ENCODE measurements at places on chromosomes 13 and 19.

GRCh38 chr13:60448907-60449510, 52.0 kb downstream of the TDRD3 start:
- peak; percentile 33 for DNase-seq

- peak; percentile 80 for DNase-seq
Measured at GRCh38 chr19:54114340-54115108, 933 bp downstream of the TFPT start.

DNA sequence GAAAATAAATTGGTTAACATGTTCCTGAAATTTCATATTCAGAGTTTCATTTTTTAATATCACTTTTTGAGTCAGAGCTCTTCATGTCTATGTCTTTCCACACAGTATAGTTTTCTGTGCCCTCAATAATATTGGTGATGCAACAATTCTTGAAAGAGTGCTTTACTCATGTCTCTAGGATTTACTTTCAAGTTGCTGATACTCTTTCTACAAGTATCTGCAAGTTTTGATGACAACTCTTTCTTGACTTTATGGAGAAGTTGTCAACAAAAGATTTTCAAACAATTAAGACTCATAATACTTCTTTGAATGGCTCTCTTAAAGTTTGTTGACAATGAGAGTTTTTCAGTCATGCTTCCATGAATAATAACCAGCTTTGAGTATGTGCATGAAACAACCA, 561.7 kb downstream of the DIAPH3 start:
- no peak for DNase-seq

GRCh38 chr13:33764716-33765115, 53.2 kb upstream of the RFC3 start:
- no peak for DNase-seq

- peak; percentile 78 for DNase-seq
Measured at GRCh38 chr13:110916301-110917142, 1.7 kb upstream of the ANKRD10 start.

DNA sequence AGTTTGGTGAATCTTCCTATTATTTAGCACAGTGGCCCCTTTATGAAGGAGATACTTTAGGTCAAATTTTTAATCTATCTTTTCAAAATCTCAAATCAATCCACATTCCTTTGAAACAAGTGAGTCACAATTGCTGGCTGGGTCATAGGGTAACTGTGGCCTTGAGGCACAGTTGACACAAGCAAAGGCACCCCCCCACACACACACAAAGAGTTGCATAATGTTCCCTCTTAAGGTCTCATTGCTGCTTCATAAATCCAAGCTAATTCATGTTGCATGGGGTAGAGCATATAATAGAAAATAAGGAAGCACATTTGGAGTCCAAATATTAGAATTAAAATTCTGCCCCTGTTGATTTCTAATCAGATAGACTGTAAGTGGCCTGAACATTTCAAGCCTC, 171.5 kb downstream of the DLEU7 start:
- peak; percentile 76 for DNase-seq

DNA sequence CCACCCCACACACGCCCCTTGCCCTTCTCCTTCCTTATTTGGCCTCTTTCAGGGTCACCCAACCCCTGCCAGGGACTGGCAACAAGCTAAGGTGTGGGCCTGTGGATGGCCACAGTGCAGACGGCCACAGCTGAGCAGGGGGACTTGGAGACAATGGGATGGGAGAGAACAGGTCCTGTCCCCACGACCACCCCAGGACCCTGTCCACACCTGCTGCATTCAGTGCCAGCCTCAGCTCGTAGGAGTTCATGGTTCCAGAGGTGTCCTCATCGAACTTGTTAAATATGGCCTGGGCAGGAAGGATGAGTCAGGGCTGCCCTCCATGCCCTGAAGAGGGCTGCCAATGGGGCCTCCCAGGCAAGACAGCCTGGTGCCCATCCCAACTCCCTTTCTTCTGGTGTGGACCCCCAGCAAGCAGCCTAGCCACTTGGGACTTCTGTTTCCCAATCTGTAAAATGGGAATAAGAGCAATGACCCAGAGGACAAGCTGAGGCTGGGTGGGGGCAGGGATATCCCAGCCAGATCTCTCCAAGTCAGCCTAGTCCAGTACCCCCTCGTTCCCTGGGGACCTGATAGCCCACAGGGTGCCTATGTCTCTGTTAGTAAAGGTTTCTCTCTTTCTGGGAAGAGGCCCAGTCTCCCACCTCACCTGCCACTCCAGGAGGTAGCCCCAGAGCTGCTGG, 10.6 kb downstream of the CAPN12 start:
- DNase-seq, result no peak

DNA sequence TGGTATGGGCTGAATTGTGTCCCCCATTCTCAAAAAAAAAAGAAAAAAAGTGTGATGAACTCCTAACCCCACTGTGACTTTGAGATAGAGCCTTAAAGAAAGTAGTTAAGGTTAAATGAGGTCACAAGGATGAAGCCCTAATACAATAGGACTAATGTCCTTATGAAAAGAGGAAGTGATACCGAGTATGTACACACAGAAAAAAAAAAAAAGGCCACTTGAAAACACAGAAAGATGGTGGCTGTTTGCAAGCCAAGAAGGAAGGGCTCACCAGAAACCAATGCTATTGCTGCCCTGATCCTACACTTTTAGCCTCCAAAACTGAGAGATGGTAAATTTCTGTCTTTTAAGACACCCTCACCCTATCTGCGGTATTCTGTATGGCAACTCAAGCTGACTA, 955.6 kb downstream of the PCDH17 start:
- peak; percentile 71 for DNase-seq

- no peak for DNase-seq
Measured at GRCh38 chr19:45095496-45096413, 2.8 kb downstream of the PPP1R37 start.

DNA sequence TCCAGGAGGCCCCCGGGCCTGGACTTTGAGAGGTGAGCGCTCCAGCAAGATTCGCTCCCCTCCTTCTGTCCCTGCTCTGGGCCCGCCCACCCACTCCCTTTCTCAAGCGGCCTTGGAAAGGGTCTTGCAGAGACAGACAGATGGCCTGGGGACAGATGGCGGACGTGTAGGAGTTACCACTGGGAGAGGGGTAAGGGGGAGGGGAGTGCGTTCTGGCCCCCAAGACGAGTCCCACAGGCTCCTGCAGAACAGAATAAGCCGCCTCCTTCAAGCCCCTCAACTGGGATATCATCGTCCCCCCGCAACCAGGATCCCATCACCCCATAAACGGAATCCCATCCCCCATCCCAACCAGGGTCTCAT, 3.6 kb upstream of the TNFAIP8L1 start:
- DNase-seq, result no peak

- no peak for DNase-seq
Measured at GRCh38 chr13:102289606-102290005, 112.2 kb downstream of the FGF14 start.

DNA sequence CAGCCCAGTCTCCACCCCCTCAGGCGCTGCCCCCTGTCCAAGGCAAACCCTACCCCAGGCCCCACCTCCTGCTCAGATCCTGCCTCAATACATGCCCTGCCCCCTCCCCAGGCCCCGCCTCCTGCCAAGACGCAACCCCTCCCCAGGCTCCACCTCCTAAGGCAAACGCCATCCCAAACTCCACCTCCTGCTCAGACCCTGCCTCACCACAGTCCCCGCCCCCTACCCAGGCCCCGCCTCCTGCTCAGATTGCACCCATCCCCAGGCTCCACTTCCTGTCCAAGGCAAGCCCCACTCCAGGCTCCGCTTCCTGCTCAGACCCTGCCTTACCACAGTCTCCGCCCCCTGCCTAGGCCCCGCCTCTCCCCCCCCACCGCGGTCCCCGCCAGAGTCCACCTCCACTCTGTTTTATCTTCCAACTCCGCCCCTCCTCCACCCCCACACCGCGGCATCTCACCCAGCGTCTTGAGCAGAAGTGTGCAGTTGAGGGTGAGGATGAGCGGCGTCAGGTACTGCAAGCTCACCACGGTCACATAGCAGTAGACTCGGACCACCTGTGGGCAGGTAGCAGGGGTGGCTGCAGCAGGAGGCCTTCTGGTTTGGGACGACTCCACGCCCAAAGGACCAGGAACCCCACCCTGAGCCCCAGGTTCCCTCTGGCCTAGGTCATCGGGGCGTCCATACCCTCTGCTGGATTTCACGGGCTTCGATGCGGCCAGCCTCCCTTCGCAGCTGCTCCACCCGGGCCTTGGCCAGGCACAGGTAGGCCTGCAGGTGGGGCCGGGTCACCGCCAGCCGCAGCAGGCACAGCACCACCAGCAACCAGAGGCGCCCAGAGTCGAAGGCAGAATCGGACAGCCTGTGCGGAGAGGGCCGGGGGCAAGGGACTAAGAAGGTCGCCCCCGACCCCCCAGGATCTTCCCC, 17.7 kb downstream of the TMEM161A start:
- DNase-seq, result no peak

DNA sequence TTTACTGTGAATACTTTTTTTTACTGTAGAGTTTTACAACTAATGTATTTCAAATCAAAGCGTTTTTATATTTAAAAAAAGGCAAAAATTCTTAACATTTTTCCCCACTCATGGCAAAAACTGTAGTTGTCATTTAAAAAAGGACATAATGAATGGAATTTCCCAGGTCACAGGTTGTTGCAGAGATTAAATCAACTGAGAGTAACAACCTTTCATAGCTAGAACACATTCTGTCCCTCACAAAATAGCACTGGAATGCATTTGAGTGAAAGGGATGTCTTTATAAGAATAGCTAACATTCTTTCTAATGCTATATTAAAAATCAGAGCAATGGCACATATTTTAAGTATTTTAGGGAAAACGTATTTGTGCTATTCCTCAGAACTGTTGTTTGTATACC, 1393.3 kb upstream of the ATXN8OS start:
- DNase-seq, result no peak

- no peak for DNase-seq
Measured at GRCh38 chr13:71681901-71682613, 184.9 kb downstream of the DACH1 start.

DNA sequence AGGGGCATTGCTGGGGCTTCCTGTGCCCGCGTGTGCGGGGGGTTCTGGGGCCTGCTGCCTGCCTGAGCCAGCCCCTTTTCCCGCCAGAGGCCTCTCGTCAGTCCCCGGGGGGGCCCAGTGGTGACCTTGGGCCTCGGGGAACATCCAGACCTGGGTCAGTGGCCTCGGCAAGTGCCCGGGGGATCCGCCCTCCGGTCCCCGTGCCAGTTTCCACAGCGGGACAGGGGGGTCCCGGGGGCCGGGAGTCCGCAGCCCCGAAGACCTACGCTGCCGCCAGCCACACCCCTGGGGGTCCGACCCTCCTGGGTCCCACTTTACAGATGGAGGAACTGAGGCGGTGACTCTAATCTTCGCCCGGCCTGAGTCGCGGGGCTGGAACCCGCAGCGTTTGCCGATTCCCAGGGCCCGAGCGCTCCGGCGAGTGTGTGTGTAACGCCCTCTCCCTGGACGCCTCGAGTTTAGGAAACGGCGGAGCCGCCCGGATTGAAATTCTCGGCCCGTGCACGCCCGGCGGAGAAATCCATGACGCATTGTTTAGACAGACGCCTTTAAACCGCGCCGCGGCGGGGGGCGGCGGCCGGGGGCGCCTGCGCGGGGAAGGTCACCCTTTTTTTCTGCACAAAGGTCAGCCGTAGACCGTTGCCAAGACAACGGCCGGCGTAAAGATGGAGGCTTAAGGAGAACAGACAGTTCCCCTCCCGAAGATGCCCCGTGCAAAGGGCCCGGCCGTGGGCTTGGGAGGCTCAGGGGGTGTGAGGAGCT, 39.3 kb downstream of the EFNA2 start:
- DNase-seq, result peak; percentile 43

GRCh38 chr19:15268192-15268927, 36.1 kb upstream of the EPHX3 start:
- no peak for DNase-seq

- peak; percentile 43 for DNase-seq
Measured at GRCh38 chr19:45499196-45500180, 1.2 kb downstream of the PPM1N start.

GRCh38 chr19:840519-841206, at the start of gene PRTN3:
Gene PRTN3 (plus strand): TSS chr19:840999. CDS start chr19:841009, 10 bp downstream.
- peak; percentile 64 for DNase-seq

DNA sequence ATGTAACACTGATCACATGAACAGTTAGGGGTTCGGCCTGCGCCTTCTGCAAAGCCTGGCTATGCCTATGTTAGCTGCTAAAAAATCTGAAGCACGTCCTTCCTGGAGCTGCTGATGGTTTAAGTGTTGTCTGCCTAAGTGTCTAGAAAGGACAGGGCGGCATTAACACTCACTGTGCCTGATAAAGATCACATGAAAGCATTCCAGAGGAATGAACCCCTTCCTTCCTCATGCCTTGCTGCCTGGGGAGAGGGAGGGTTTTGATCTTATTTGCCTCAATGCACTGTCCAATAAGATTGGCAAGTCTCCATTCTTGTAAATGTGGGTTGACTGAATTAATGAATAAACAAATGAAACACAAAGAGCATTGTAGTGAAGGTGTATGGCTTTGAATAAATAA, 5.2 kb downstream of the DOCK9 start:
- DNase-seq, result no peak

GRCh38 chr19:46265217-46265828, 31.5 kb upstream of the HIF3A start:
- DNase-seq, result peak; percentile 74

- no peak for DNase-seq
Measured at GRCh38 chr19:33124207-33125098, 7.5 kb upstream of the WDR88 start.

GRCh38 chr13:48727241-48728011, 73.7 kb downstream of the CYSLTR2 start:
- no peak for DNase-seq

DNA sequence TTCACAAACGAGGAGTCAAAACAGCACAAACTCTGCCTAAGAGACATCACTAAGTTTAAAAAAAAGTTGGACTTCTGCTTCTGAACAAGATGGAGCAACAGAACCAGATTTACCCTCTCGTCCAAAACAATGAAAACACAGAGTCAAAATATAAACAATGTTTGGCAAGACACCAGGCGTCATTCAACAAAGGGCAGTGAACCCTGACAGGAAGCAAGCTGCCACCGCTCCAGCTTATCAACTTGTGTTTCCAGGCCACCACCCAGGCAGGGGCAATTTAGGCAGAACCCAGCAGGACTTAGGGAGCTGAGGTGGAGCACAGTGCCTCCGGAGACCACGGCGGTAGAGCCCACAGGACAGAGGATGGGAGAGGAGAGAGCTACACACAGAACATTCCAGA, 8.6 kb upstream of the NAPA start:
- no peak for DNase-seq

GRCh38 chr13:106630162-106630561, 62.2 kb upstream of the ARGLU1 start:
- DNase-seq, result no peak

DNA sequence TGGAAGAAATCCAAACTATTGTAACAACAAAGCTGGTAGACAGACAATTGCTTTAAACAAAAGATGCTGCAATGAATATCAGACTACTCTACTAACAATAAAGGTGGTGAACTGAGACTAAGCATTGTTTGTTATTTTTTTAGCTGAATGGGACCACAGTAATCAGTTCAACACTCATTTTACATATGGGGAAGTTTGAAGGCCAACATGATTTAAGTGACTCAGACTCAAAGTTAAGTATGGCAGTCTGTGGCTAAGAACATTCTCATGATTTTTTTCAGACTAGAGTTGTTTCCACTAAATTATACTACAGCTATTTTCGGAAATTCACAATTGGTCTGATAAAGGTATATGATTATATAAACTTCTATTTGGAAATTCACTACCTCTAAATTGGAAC, 10.4 kb downstream of the EXOSC8 start:
- no peak for DNase-seq

- DNase-seq, result no peak
Measured at GRCh38 chr19:10815969-10816644, 19.9 kb downstream of the TMED1 start.

- DNase-seq, result no peak
Measured at GRCh38 chr13:60944016-60944415, 471.6 kb downstream of the PCDH20 start.

- no peak for DNase-seq
Measured at GRCh38 chr13:21458451-21458812, 671 bp downstream of the ZDHHC20 start.
